GM13977 (cell line): ENCODE measurements at places on chromosomes 7 and 10.

DNA sequence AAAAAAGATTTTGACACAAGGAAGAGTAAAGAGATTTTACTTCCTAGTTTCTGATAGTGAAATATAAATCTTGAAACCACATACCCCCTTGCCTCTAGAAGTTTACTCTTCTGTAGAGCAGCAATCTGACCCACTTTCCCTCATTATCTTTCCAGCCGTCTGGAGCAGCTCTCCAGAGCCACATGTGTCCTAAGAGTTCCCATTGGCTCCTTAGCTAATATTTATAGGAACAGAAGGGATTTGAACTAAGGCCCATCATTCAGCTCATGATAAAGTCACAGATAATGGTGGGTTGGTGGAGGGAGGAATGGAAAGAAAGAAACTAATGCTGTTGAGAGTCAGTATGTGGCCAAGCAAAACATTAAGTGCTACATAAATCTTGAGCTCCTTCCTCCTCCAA, 121.8 kb downstream of the INHBA start:
- DNase-seq, result no peak

DNA sequence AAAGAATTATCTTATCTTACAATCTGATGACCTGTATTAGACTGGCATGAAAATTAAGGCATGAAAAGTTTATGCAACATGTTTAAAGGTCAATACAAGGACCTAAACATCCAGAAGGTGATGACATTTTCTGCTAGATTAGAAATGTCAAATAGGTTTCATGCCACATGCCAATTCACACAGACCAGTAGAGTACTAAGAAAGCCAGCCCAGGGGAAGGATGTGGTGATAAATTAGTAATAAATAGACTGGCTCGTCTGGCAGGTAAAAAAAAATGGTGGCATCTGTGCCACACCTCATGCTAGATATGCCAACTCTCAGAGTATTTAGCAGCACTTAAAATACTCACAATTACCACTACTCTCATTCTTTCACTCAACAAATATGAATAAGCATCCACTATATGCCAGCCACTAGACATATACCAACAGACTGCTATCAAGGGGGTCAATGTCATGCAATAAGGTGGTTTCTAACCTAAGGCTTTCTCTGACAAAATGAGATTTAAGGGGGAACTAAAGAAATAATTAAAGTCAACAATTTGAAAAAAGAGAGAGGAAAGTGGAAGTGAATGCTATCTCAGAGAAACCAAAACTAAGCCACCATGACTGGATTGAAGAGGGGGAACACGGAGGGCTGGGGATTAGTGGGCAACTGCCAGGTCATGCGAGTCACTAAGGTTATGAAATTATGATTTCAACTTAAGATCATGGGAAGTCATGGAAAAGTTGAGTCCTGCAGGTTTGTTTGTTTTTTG, 83.5 kb downstream of the SGMS1 start:
- no peak for DNase-seq

DNA sequence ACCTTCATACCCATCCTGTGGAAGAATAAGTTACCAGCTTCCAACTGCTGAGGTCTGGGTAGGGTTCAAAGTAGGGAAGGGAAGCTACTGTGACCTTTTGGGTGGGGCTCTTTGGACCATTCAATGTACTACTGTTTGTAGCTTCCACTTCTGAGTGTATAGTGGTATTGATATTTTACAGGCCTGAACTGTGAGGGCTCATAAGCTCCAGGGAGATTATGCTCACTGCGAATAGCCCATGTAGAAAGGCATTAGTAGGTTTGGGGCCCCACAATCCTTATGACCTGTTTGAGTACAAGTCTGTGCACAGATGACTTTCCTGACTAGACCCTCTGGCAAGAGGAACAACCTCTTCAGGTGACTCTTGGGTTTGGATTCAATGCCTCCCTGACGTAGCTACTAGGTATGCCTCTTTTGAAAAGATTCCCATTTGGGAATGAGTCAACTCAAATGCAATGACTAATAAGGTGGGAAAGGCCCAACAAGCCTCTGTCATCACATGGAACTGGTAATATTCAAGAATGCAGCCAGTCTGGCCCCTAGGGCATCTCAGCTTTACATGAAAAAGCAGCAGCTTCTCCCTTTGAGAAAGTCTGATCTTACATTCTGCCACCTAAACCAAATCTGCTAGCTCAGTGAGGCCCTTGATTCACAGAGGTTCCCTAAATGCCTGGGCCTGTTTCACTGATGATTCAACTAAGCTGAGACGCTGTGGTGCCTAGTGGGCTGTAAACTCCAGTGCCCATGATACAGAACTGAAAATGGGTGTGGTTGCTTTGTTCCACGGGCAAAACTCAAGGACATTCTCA, 79.8 kb downstream of the ABI1 start:
- DNase-seq, result no peak

- no peak for DNase-seq
These were observed 542.9 kb upstream of the GALNT17 start for GRCh38 chr7:70589010-70589409.

GRCh38 chr7:119761776-119762175, 511.2 kb upstream of the KCND2 start:
- DNase-seq, result no peak

DNA sequence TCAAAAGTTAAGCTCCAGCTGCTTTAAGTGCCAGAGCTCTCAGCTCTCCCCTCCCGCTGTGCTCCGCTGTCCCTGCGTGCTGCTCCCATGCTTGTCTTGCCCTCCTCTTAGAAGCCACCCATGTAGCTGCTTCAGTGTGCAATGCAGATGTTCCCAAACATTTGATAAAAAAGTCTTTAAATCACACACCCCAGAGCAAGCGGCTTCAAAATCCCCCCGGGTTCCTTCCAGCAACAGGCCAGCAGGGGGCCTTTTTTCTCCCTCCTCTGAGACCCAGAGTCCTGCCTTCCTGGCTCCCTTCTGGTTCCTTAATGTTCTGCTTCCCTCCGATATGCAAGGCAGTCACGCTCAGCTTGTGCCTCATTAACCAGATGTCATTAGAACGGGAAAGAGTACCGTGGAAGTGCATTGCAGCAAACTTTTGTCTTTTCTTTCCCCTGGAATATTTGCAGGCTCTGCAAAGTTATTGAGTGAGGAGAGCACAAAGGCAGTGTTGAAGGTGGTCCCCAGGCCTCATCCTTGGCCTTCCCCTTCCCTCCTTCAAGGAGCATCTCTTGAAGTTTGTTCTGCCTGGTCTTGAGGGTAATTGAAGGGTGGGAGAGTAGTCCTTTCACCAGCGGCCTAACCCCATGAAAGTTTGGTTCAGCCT, 25.5 kb downstream of the LDB3 start:
- DNase-seq, result peak; percentile 54

DNA sequence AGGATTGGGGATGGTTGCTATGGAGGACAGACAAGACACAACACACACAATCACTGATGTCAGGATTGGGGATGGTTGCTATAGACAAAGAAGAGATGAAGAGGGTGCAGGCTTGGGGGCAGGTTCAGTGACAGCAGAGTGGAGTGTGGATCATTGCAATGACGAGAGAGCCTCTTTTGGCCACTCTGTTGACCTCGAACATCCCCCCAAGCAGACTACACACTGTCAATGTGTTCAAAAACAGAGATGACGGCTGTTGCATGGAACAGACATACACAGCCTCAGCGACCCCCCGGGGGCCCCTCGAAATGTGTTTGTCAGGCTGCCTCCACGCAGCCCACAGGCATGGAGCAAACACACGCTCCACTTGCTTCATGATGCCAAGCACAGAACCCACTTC, 133.0 kb downstream of the PTPRN2 start:
- DNase-seq, result no peak

- no peak for DNase-seq
These were observed 390.3 kb downstream of the MAGI2 start for GRCh38 chr7:79063019-79063698.

DNA sequence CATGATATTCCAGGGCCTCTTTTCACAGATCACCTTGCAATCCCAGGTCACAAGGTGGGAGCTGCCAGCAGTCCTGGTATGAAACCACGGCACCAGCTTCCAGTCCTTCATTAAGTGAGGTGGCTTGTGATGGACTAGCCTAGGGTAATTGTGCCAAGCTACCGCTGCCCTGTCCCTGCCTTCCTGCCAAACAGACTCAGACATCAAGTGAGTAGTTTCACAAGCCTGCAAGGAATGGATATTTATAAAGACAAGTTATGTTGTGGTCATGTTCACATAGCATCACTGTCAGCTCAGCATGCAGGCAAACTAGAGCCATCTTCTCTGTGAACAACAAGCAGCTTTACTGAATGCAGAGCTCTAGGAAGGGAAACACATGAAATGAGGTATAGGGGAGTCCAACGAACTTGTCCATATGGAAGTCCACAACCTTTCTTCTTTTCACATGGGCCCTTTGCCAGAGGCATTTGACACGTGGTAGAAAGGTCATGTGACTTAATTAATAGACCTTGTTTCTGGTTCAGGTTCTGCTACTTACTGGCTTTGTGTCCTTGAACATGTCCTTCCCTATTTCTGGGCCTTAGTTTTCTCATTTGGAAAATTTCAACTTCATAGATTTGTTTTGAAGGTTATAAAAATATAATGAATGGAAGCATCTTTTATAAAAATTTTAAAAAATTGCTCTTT, 1061.2 kb downstream of the KCNMA1 start:
- no peak for DNase-seq

DNA sequence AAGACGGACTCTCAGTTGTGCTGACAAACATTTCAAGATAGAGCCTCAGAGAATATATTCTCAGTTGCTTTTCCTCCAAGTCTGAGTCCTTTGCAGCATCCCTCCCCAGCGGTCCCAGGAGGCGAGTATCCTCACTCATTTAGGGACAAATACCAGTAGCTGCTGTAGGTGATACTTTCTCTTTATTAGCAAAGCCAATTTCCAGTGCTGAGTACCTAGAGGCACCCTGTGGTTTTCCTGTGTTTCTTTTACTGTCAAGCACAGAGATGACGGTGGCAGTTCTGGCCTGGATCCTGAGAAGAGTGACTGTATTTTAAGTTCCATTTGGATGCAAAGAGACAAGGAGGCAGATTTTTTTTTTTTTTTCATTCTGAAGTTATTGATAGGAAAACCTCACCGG, 1058.4 kb downstream of the SORCS3 start:
- DNase-seq, result no peak

- no peak for DNase-seq
These were observed 25.1 kb downstream of the NRP1 start for GRCh38 chr10:33309406-33309805.

GRCh38 chr10:103476046-103476768, 2.8 kb downstream of the CALHM3 start:
- DNase-seq, result no peak

DNA sequence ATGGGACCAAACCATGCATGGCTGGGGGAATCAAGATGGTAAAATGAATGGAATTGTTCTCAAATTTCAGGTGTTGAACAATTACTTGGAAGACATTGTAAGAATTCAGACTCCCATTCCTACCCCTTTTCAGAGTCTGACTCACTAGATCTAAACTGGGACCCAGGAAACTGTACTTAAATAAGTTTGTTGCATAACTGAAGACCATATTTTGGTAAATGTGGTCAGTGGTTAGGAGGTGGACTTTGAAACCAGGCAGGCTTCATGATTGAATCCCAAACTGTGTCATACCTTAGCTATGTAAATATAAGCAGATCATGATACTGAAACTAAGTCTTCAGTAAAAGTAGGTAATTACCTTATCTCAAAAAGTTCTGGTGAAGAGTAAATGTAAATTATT, 41.7 kb downstream of the ZWINT start:
- peak; percentile 32 for DNase-seq

GRCh38 chr10:76942628-76943416, 694.8 kb downstream of the KCNMA1 start:
- no peak for DNase-seq

DNA sequence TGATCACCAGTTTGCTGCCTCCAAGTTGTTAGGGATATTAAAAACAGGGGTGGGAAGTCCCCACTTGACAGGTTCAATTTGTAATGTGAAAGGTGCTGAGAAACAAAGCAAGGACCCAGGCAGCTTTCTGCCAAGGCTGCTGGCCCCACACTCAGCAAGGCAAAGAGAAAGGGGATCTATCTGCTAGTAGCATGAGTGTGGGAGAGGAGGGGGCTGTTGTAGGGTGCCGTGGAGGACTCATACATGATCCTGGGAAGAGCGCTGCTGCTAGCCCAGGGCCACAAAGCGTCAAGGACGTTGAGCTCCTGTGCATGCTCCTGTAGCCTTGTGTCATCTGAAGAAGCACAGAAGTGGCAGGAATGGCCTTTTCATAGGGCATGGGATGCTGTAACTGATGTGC, 96.5 kb upstream of the INSYN2A start:
- no peak for DNase-seq

GRCh38 chr10:114258274-114258840, 19.3 kb downstream of the VWA2 start:
- no peak for DNase-seq

DNA sequence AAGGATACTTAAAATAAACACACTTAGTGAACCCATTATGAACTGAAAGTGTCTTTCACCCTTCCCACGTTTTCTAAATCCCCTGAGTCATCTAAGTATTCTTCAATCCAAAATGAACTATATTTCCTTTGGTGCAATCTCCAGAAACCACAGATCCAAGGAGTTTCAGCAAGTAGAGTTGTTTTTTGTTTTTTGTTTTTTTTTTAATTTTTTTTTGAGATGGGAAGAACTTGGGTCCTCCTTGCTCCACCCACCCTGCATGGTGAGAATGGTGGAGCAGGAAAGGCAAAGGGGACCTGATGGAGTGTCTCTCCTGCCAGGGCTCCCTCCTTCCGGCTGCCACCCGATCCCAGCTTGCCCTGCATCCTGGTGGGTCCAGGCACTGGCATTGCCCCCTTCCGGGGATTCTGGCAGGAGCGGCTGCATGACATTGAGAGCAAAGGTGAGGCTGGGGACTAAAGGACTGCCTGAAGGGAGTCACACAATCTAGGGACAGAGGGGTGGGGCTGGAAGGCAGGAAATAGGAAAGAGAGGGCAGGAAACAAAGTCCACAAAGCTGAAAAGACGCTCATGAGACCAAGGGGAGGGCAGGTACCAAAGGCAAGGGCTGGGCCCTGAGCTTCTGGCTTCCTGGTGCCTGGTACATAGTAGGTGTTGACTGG, 12.1 kb downstream of the ATG9B start:
- no peak for DNase-seq

DNA sequence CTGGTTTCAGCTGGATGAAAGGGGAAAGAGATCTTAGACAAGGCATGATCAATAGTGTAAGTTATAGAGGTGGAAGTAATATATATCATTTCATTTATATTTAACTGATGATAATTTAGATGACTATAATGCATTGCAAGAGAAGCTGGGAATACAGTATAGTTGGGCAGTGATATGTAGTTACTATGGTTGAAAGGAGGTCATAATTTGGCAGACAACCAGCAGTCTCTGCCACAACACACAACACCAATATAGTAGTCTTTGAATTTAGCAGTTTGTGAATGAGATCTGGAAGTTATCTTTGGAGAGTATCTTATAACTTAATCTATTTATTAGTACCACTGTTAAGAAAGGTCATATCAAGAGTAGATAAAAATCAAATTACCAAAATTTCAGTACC, 39.9 kb downstream of the TAX1BP1 start:
- DNase-seq, result no peak

GRCh38 chr7:69732203-69732602, 133.9 kb downstream of the AUTS2 start:
- no peak for DNase-seq

GRCh38 chr10:36670621-36671402, 454.6 kb upstream of the ANKRD30A start:
- no peak for DNase-seq
